ENCODE measurements at places on chromosomes 12 and 14.

- DNase-seq = no peak
These were observed 56.0 kb downstream of the PPP2R5C start for GRCh38 chr14:101817501-101818001.

DNA sequence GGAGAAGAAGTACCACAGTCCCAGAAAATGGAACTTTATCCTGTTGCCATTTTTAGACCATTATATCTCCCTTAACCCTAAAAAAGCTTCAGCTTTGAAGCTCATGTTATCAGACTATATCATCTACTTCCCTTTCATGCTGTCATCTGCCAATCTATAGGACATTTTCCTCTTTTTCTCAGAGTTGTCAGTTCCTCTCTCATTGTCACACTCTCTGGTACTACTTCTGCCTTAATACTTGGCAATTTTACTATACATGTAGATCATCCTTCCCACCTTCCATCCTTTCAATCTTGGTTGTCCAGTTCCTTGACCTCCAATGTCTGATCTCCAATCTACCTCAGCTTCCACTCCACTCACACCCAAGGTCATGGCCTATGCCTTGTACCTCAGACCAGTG lies 57.4 kb downstream of the SLC15A5 start:
- no peak for DNase-seq

DNA sequence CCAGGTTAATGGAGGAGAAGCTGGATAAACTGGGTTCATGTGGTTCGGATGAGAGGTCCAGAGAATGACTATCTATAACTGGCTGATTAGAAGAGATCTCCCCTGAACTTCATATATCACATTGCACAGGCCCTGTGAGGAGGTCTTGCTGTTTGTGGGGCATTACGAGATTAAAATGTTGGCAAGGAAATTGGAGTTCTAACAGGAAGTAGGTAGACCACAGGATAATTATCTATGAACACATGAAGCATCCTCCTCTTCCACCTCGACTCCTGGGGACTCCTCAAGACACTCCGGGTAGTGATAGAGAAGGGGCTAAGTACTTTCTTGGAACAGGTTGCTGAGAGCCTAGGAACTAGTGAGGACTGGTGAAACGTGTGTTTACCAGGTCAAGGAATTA lies 418.8 kb downstream of the KCNH5 start:
- DNase-seq = no peak

DNA sequence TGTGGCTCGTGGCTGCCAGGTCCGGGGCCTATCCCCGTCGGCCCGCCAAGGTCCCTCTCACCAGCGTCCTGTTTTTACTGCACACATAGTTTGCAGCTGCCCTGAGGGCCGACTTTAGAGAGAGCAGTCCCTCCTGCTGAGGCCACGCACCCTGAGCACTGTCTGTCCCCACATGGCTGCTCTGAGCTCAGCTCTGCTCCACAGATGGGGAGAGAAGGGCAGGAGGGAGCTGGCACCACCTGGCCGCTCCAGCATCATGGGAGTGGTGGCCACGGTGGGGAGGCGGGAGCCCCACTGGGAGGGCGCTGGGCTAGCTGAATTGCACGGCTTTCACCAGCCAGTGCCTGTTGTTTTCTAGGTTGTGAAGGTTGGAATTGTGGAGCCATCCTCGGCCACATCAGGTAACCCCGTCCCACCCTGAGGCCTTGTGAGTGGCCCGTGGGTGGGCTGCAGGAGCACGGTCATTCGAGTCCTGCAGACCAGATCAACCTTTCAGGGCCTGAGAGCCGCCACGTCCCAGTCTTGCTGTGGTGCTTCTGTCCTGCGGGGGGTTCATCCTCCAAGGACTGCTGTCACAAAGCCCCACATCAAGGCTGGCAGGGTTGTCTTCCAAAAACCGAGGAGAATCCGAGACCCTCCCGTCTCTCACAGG lies 7.4 kb upstream of the TEX22 start:
- DNase-seq = no peak

GRCh38 chr12:101018540-101018939 lies 191.5 kb downstream of the SLC5A8 start:
- peak; percentile 44 for DNase-seq

DNA sequence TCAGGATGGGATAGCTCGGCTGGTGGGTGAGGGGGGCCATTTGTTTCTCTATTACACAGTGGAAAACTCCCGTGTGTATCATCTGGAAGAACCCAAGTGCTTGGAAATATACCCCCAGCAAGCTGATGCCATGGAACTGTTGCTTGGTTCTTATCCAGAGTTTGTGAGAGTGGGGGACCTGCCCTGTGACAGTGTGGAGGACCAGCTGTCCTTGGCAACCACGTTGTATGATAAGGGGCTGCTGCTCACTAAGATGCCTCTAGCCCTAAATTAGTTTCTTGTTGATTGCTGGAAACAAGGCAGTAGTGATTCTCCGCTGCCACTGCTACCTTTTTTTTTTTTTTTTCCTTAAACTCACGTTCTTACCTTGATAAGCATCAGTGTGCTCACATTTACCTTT lies 1.9 kb downstream of the RIOX1 start:
- no peak for DNase-seq

- no peak for DNase-seq
These were observed 798.0 kb upstream of the MGAT4C start for GRCh38 chr12:87054226-87054625.

GRCh38 chr12:31895449-31896150 lies 63.6 kb upstream of the RESF1 start:
- no peak for DNase-seq

DNA sequence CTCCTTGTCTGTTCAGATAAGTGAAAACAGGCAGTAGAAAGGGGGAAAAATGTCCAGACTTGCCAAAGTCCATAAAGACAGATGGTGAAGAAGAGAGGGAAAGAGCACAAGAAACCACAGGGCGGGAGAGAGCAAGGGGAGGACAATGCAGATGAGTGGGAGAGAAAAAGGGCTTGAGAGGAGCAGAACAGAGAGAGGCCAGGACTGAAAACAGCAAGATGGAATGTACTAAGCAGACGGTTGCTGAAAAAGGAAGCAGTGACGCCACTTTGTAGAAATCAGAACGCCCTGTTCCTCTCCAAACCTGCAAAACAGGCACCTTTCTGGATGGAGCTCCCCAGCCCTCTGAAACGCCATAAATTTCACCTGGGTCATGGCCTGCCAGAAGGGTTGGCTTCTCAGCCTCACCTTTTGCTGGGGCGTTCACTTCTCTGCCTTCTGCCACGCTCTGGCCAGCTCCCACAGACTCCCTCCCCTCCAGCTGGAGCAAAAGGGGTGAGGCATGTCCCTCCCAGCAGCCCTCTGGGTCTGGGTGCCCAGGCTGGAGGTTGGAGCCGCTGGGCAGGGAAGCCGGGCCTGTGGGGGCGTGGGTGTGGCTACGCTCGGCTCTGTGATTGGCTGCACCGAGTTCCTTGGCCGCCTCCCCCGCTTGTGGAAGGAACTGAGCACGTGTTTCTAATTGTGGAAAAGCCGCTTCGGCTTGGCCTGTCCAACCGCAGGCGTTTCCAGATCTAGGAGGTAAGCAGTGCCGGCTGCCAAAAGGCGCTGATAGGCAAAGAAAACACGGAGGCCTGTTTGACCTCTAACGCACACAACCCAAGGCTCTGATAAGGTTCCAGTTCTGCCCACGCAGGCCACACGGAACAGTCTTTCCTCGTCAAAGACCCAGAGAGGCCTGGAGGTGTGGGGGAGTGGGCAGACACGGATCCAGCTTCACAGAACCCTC lies 29.3 kb downstream of the SLC7A8 start:
- peak; percentile 54 for DNase-seq

GRCh38 chr12:50537538-50537919 lies 32.7 kb downstream of the DIP2B start:
- DNase-seq = no peak

GRCh38 chr14:35915775-35916174 lies 89.6 kb downstream of the BRMS1L start:
- DNase-seq = no peak

DNA sequence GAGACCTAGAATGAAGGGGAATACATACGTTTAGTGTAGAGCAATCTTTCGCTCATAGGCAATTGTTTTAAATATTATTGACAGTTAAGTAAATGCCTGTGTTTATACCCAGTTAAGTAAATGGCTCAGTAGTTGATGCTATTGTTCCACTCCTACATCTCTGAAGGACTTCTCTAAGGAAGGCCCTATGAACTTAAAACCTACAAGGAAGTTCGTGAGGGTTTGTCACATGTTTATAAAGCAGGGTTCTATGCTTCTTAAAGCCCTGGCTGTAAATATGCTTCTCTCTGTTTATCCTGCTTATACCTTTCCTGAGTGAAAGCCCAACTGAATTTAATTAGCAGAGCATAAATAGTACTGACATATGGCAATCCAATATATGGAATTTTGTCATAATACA lies 282.1 kb upstream of the NPAS3 start:
- no peak for DNase-seq

DNA sequence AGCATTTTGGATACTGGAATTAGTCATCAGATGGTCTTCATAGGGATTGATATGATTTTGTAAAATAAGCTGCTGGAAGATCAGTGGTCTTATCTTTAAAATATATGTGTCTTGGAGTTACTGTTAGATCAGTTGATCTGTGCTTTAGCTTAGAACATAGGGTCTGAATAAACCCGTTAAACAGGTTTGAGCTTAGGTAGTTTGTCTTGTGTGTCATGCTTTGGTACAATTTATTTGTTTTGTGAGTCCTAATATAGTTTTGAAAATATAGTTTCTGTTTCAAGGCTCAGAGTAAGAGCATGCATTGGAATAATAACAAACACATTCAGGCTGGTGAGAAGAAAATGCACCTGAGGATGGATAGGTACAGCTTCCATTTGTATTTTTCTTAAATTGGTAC lies 505.0 kb downstream of the SLC16A7 start:
- no peak for DNase-seq

- no peak for DNase-seq
These were observed 17.4 kb downstream of the MVK start for GRCh38 chr12:109591041-109591440.

- DNase-seq = peak; percentile 33
These were observed 22.4 kb upstream of the MARK3 start for GRCh38 chr14:103362780-103363179.

DNA sequence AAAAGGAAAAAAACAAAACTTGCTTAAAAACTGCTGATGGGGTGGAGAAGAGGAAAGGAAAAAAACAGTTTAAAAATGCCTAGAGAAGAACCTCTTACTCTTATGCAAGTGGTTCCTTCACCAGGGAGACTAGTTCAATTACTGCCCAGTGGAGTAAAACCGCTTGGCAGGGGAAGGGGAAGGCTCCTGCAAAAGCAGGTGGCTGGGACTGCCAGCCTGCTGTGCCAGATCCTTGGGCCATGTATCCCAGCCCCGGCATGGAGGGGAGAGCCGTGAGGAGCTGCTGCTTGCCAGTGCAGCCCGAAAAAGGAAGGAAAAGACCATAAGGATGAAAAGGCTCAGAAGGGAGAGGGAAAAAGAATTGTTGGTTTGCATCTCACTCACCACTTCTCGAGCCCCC lies 123.0 kb downstream of the FSCB start:
- no peak for DNase-seq

DNA sequence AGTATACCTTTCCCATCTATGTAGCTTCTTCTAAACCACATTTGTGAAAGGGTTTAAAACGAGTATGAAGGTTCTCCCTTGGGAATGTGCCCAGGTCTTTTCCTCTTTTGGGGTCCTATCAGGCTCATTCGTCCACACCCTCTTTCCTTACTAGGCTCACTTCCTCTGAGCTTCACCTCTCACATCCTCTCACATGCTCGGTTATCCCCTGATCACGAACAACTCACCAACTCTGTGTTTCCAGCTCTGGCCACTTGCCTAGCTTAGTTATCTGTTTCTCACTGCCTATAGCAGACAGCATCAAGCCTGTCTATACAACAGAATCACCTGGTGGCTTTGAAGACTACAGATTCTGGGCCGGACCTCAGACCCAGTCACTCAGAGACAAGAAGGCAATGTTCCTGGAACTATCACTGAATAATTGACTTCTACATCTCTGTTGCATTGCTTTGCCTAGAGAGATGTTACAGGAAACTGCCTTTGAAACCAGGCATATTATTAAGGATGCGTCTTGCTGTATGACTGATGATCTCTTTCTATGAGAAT lies 158.2 kb downstream of the FOXN3 start:
- no peak for DNase-seq

- DNase-seq = peak; percentile 25
These were observed 35.2 kb upstream of the MEG3 start for GRCh38 chr14:100790502-100791347.

DNA sequence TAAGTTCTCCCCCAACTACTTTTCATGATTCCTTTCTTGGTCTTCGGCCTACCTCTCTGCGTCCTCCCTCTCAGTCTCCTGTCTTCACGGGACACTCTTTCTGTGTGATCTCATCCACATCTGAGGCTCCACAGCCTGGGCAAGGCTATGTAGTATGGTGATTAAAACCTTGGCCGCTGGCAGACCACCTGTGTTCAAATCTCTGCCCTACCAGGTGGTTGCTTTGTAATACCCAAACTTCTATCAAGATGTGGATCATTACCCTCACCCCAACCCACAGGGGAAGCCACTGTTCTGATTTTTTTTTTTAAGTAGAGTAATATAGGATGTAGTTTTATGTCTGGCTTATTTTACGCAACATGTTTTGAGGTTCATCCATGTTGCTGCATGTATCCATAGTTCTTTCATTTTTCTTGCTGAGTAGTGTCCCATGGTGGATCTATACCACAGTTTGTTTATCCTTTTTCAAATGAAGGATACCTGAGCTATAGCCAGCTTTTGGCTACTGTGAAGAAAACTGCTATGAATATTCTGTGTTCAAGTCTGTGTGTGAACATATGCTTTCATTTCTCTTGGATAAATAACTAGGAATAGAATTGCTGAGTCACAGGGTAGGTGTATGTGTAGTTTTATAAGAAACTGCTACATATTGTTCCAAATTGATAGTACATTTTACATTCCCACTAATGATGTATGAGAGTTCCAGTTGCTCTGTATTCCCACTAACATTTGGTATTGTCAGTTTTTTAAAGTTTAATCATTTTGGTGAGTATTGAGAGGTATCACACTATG lies 8.3 kb upstream of the STAT6 start:
- DNase-seq = no peak

DNA sequence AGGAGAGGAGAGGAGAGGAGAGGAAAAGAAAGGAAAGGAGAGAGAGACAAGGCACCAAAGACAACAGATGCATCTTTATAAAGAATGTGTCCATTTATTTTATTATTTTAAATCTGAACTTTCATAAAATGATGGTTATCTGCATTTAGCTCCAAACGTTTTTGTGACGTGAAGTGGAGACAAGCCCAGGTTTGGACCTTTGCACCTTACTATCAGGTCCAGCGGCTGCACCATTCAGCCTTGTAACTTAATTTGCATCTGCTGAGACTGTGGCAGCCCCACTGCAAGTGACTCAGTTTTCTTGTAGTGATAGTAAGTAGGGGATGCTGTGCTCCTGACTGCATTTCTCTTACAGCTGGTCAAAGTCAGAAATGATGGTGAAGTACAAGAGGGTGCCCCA lies 130.7 kb downstream of the NTF3 start:
- no peak for DNase-seq
